ENCODE measurements at places on chromosomes 6 and 20.

GRCh38 chr6:145214570-145214969, 520.8 kb downstream of the EPM2A start:
- no peak for DNase-seq

DNA sequence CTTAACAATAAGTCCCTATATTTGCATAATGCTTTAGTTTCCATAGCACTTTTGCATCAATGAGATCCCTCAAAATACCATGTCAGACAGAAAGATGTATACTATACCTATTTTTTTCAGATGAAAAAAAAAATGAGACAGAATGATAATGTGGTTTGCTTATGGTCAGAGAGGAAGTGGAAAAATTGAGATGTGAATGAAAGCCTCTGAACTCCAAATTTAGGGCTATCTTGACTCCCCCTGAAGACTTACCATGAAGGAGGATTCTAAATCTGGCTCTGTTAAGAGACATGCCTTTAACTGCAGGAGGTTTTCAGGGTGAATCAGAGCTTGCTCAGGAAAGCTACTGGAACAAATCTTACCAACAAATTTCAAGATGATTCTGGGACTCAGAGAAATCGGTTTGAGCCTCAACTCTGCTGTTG, 176.2 kb downstream of the ISM1 start:
- DNase-seq: no peak

DNA sequence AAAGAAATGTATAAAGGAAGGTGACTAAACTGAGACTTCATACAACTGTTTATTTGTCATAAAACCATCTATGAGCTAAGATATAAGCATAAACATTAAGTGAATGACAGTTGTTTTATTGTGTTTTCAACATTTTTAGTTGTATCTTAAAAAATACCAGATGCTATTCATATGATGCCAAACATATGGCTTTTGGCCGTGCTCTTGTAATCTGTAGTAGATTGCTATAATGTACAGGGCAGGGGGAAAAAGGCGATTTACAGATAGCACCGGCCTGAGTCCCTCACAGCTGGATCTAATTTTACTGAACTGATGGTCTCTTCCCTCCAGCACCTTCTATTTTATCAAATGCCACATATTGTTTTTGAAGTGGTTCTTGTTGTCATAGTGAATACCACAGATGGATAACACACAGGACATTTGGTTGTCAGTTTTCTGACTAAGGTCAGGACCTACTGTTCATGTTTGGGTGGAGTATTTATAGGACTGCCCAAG, 48.2 kb downstream of the CENPW start:
- DNase-seq: no peak

DNA sequence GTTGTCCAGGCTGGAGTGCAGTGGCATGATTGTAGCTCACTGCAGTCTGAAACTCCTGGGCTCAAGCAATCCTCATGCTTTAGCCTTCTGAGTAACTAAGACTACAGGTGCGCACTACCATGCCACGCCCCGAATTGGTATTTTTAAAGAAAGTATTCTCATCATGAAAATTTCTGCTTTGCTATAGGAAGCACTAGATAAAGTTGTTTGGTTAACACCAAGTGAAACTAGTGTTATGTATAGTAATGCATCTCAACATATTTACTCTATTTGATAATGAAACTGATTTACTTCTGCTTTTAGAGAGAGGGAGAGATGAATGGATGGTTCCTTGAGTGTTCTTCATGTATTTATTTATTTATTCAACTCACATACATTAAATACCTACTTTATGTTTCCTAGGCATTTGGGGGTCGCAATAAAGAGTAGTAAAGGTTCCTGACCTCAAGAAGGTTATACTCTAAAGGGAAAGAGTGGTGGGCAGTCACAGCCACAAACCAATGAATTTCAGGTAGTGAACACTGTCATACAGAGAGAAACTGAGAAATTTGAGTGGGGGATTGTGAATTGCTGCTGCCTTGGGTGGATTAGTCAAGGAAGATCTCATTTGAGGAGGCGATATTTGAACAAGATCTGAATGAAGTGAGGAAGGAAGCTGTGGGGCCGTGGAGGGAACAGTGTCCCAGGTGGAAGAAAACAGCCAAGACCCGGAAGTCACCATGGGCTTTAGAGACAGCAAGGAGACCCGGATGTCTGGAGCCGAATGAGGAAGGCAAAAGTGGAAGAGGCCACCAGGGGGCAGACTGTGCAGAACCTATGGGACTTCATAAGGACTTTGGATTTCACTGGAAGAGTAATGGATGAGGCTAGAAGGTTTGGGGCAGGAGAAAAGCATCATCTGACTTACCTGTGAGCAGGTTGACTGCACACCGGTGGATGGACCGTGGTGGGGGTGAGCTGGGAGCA, 185.6 kb downstream of the TSHZ2 start:
- no peak for DNase-seq

GRCh38 chr6:137233911-137234863, 15.0 kb upstream of the IFNGR1 start:
- no peak for DNase-seq

GRCh38 chr6:90368001-90368400, 71.4 kb upstream of the BACH2 start:
- no peak for DNase-seq

DNA sequence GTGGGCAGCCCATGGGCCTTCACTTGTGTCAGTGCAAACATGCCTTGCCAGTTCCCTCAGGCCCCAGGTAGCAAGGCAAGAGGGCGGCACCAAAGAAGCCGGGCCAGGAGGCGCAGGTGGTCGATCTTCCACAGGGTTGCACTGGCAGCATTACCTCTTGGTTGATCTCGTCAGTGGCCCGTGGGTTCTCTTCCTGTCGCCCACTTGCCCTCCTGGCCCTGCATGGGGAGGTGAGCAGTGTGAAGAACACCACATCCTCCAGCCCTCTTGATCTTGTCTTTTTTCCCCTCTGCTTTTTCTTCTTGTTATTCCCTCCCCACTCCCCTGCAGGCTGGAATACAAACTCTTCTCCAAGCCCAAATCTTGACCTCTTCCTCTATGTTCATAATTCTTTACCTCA, 3.0 kb upstream of the CST11 start:
- DNase-seq: no peak

GRCh38 chr6:166957087-166957804, 896 bp upstream of the RNASET2 start:
- peak; percentile 74 for DNase-seq

GRCh38 chr20:48821261-48821920, 6.4 kb downstream of the PREX1 start:
- no peak for DNase-seq

DNA sequence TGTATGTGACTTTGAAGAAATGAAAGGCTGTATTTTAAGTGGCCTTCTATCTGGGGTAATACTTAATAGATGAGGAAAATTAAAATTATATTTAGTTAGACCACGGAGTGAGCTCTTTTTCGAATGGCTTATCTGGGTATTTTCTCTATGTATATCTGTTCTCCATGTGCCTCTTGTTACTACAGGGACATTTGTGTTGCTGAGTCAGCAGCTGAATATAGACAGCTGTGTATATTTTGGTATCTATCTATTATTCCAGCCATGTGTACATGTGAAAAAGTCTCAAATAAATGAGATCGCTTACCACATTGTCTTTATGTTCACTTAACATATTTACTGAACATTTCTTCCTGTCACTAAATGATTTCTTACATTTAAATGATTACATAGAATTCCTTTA, 57.2 kb downstream of the TMEM200A start:
- no peak for DNase-seq
